Endothelial cell of umbilical vein (primary cell): ENCODE measurements at places on chromosomes 12 and 14. TPM values are rescaled to one million over a fixed set of nuclear protein-coding genes. Genes with fewer than 3 reads are reported as not detected.

DNA sequence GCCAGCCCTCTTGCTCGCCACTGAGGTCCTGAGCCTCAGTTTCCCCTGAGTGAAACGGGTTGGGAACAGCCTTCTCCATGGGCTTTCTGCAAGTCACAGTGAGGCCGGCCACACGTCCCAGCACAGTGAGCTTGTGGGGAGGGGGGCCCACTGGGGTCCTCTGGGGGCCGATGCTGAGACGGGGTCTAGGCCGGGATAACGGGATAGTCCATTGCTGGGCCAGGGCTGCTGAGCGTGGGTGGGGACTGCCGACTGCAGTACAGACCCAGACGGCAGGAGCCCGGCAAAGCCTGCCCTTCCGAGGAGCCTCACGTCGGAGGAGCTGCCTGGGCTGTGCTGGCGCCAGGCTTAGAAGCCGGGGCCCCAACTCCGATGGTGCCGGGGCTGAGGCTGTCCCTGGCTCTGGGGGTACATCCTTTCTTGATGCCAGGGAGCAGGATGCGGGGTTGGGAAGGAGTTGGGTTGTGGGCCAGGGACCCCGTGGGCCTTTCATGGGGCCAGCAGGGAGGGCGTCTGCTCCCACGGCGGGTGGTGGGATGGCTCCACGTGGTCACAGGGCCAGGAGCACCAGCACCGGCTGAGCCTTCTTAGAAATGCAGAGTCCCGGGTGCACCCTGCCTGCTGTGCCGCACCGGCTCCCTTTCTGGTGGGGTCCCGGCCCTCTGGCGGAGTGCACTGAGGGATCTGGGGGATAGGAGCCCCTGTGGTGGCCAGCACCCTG is 24.2 kb downstream of the NOC4L start:
- no peak for DNase-seq

GRCh38 chr12:66187821-66188220 is 1.2 kb upstream of the IRAK3 start:
- DNase-seq = no peak

- DNase-seq = no peak
Measured at GRCh38 chr12:44777044-44777443, 99.1 kb downstream of the NELL2 start.

GRCh38 chr12:108689314-108690190 is 41.8 kb downstream of the CORO1C start:
- DNase-seq = peak; percentile 93

GRCh38 chr12:117189725-117190209 is 503 bp downstream of the FBXO21 start:
- peak; percentile 44 for DNase-seq

DNA sequence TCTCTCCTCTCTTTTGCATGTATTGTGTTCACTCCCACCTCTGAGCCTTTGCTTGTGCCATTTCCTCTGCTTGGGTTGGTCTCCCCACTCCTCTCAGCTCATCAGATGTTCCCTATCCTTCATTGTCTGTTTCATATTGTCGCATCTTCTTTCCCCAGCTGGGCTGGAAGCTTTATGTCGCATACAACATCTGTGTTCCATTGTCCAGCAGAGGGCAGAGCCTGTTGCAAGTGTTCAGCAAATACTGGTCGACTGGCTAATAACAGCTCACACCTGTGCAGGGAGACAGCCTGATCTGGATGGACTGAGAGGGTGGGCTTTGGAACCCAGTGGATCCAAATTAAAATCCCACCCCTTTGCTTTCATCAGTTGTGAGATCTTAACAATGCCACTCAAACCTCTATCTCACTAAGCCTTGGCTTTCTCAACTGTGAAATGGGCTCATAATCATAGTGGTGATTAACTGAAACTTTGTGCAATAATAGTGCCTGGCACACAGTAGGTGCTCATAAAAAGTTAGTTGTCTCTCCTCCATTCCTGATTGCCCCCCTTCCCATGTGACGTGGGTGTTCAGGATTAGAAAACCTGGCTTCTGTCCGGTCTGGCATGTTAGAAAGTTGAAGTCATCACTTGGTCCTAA is 75.8 kb downstream of the RIN3 start:
- DNase-seq = no peak

- no peak for DNase-seq
Measured at GRCh38 chr14:22300646-22301045, 288.4 kb downstream of the DAD1 start.

DNA sequence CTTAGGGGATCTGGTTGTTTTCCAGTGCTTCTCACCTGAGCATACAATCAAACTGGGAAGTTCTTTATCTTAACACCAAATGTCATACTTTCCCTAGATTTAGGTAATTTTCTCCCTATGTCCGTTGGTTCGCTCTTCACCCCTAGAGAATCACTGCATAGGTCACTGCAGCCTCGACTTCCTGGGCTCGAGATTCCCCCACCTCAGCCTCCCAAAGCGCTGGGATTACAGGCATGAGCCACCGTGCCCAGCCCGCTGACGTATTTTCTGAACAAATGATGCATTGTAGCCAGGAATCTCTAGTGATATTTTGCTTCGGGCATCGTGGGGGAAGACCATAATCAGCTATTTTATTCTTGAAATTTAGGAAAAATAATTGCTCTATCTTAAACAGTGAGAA is 1.1 kb upstream of the RPL41 start:
- DNase-seq = peak; percentile 8

DNA sequence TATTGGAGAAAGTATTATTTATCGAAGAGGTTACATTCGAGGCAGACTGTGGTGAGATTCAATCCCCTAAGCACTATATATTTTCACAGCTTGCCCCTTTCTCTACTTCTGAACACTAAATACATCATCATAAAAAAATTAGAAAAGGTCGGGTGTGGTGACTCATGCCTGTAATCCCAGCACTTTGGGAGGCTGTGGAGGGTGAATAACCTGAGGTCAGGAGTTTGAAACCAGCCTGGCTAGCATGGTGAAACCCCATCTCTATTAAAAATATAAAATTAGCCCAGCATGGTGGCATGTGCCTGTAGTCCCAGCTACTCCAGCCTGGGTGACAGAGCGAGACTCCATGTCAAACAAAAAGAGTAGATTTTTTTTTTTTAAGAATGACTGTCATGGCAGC is 70.6 kb upstream of the MYF6 start:
- no peak for DNase-seq

DNA sequence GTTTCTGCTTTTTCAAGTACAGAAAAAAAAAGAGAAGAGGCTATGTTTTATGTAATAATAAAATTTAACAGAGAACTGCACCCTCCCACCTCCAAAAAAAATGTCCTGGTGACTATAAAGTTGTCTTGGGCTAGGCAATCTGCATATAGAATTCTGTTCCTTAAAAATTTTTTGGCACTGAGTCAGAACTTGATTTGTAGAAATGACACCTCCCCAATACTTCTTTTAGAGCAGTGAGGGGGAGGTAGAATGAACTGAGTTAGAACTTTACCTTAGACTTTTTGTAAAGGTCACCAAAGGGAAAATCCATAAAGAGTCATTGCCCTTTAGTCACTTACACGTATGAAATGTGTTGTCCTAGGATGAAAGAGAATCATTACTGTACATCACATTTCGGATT is 80.0 kb downstream of the BTG1 start:
- DNase-seq = no peak

GRCh38 chr14:23401291-23401690 is 6.8 kb downstream of the MYH6 start:
- no peak for DNase-seq

GRCh38 chr12:54053003-54053750 is 458 bp upstream of the HOXC4 start:
- no peak for DNase-seq

DNA sequence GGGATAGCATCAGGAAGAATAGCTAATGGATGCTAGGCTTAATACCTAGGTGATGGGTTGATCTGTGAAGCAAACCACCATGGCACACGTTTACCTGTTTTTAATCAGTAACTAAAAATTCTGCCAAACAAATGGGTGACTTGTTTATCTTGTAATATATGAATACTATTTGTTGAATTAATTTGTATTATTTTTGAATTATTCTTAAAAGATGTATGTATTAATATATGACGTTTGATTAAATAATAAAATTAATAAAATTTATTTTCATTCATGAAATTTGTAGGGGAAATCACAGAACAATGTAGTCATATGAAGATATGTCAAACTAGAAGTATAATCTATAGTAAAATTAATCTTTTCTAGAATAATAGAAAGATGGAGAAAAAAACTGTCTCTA is 32.3 kb upstream of the OR10A7 start:
- no peak for DNase-seq

DNA sequence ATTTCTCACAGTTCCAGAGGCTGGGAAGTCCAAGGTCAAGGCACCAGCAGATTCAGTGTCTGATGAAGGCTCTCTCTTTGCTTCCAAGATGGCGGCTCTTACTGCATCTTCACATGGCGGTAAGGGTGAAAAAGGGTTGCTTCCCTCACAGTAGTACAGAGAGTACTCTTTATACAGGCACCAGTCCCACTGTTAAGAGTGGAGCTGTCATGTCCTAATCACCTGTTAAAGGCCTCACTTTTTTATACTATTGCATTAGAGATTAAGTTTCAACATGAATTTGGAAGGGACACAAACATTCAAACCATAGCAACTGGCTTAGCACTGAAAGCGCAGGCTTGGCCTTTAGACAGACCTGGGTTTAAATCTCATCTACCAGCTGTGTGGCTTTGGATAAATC is 50.0 kb upstream of the TCL1A start:
- no peak for DNase-seq

- no peak for DNase-seq
Measured at GRCh38 chr14:33317675-33318074, 379.0 kb downstream of the NPAS3 start.

- no peak for DNase-seq
Measured at GRCh38 chr14:57502586-57503254, 9.1 kb upstream of the CCDC198 start.

- DNase-seq = peak; percentile 60
Measured at GRCh38 chr12:52004042-52004648, 2.6 kb upstream of the TAMALIN start.

DNA sequence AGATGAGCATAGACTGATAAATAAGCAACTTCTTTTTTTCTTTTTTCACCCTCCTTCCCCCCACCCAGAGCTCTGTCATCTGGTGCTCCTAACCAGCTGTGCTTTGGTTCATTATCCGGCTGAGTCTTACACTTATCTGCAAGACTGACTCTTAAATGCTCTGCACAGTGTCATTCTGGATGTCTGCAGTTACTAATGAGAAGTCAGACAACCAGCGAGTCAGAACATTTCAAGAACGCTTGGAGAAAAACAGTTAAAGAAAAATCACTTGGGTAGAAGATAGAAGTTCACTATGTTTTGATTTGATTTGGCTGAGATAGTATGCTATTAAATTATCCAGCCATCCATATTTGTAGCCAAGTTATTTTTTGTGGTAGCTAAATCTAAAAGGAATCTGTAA is 328.9 kb upstream of the PRICKLE1 start:
- no peak for DNase-seq

DNA sequence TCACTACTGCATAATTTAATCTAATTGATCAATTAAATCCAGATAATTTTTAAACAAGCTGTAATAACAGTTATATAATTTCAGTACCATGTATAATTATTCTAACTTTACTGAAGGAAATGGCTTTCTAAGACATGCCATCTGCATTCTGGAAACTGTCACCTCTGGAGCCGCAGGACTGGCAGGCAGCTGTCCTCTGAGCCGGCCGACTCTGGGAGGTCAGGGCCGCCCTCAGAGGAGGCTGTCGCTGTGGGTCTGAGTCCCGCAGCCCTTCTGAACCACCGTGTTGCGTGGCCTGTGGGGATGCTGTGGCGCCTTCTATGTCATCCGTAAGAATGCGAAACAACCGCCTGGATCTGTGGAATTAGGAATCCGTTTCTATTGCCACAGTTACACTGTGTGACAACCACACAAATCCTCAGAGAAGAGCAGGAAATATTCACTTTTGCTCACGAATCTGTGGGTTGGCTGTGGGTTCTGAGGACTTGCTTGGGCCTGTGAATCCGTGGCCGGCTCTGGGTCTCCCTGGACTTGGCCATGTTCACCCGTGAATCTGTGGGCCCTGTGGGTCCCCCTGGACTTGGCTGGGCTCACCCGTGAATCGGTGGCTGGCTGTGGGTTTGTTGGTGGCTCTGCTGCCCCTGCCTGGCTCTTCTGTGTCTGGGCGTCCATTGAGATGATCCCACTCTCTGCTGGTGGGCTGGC is 17.2 kb upstream of the GALNT9 start:
- no peak for DNase-seq

DNA sequence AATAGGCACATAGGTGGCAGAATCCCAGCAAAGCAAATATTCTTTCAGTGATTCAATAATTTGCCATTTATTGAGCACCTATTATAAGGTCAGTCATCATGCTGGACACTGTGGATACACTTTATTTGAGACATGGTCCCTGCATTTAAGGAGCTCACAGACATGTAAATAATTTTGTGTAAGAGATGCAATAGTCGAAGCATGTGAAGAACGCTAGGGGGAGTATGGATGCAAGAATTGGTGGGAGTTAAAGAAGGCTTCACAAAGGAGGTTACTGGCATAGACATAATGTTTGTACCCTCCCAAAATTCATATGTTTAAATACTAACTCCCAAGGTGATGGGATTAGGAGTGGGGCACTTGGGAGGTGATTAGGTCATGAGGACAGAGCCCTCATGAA is 260.6 kb upstream of the GARIN6 start:
- no peak for DNase-seq

DNA sequence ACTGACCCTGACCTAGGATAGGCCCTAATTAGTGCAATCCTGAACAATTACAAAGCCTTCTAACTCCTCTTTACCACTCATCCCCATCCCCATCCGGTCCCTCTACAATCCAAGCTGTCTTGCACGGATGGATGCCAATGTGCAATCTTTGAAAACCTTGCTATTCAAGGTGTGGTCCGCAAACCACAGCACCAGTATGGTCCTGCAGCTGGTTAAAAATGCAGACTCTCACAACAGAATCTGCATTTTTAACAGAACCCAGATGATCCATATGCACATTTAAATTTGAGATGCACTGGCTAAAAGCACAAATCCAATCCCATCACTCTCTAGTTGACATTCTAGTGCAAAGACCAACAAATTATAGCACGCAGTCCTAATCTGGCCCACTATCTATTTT is 230.6 kb upstream of the KRR1 start:
- DNase-seq = no peak

SLC5A8 gene
- polyA plus RNA-seq = not detected in 2 replicates

GNB3 gene
- polyA plus RNA-seq = 12.0 and 12.6 TPM in 2 replicates

DYRK2 gene
- 4.5 and 7.3 TPM in 2 replicates for polyA plus RNA-seq

BTG1 gene
- polyA plus RNA-seq = 42.8 and 45.5 TPM in 2 replicates

SRSF9 gene
- polyA plus RNA-seq = 97.7 and 153 TPM in 2 replicates

KRT73 gene
- polyA plus RNA-seq = not detected in 2 replicates

ATP5MC2 gene
- polyA plus RNA-seq = 820 and 971 TPM in 2 replicates

ZDHHC17 gene
- polyA plus RNA-seq = 14.9 and 21.2 TPM in 2 replicates

CISTR gene
- polyA plus RNA-seq = not detected in 2 replicates
